ENCODE measurements at places on chromosomes 16 and 17.

- no peak for DNase-seq
These were observed 2.7 kb downstream of the RNF43 start for GRCh38 chr17:58414596-58414997.

DNA sequence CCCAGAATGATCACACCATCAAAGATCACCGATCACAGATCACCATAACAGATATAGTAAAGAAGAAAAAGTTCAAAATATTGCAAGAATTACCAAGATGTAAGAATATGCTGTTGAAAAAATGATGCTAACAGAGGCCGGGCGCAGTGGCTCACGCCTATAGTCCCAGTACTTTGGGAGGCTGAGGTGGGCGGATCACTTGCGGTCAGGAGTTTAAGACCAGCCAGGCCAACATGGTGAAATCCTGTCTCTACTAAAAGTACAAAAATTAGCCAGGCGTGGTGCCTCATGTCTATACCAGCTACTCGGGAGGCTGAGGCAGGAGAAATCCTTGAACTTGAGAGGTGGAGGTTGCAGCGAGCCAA is 53.2 kb downstream of the CPPED1 start:
- DNase-seq: no peak

DNA sequence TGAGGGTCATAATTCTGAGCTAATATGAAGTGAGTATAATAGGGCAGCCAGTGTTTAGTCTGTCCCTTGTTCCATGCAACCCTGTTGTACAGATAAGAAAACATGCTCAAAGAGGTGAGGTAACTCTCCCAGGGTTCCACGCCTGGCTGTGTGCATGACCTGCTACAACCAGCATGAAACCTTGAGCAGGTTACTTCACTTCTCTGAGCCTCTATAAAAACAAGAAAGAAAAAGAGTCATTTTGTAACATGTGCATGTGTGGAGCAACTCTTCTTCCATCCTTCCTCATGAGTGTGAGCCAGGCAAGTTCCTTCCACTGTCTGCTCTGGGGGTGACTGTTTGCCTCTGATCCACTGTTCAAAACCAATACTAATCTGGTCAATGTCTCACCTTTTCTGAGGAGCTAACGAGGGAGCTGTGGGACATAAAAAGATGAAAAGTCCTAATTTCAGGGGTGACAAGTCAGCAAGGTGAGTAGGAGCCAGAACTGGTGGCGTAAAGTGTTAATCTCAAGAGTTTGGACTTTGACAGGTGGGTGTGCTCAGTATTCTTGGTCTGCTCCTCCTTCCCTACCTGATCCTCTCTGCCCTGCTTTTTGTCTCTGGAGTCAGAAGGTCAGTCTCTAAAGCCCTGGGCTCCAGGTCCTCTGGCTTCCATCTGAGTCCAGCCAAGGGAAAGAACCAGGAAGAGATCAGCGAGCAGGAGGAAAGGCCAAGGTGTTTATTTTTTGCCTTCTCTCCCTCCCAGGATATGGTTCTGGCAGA is 21.5 kb downstream of the GFOD2 start:
- DNase-seq: no peak

- no peak for DNase-seq
These were observed 22.6 kb downstream of the RNF213 start for GRCh38 chr17:80283116-80283852.

GRCh38 chr17:74842146-74842598 is 17.5 kb downstream of the GRIN2C start:
- DNase-seq: no peak

GRCh38 chr16:12257926-12258561 is 281.5 kb downstream of the SNX29 start:
- peak; percentile 36 for DNase-seq

GRCh38 chr16:79564671-79565107 is 35.8 kb downstream of the MAF start:
- DNase-seq: no peak

DNA sequence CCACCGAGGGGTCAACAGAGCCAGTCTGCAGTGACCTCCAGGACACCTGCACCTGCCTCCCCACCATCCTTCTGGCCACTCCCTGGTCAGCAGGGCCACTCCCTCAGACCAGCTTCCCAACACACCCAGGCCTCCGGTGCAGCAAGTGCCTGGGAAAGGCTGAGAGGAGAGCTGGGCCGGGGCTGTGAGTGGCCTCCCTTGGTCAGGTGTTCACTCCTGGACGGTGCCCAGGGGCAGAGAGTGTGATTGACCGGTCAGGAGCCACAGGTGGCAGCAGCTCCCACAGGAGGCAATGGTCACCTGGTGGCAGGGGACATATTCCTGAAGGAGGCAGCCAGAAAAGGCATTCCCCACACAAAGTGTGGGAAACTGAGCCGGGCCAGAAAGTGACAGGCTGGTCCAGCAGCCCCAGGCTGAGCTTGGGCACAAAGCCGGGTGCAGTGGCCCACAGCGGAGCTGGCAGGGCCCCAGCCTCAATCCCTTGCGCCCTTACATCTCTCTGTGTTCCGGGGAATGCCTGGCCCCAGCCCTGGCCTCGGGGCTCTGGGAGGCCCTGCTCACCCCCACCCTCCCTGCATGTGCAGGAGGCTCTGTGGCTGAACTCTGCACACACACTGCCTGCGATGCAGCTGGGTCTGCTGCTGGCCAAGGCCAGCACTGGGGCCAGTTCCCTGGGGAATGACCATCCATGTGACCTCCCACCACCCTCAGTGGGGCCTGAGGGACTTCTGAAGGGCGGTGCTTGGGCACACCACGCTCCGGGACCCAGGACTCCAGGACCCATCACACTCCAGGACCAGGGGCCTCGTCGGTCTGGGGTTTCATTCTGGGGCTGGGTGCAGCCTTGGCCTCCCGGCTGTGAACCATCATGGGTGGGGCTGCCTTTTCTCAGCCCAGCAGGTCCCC is 1.2 kb upstream of the C17orf99 start:
- DNase-seq: no peak

DNA sequence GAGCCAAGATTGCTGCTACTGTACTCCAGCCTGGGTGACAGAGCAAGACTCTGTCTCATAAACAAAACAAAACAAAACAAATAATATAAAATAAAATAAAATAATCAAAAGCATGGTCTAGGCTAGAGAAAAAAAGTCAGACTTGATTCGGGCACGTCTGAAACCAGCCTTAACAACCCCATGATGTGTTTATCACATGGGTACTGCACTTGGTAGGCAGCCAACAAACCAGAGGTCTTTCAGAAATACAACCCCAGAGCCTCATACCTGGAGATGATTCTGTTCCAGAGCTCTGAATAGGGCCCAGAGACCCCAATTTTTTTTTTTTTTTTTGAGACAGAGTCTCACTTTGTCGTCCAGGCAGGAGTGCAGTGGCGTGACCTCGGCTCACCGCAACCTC is 9.6 kb upstream of the HAPSTR1 start:
- DNase-seq: no peak

- DNase-seq: no peak
These were observed 40.1 kb upstream of the GSG1L start for GRCh38 chr16:28103516-28104170.

DNA sequence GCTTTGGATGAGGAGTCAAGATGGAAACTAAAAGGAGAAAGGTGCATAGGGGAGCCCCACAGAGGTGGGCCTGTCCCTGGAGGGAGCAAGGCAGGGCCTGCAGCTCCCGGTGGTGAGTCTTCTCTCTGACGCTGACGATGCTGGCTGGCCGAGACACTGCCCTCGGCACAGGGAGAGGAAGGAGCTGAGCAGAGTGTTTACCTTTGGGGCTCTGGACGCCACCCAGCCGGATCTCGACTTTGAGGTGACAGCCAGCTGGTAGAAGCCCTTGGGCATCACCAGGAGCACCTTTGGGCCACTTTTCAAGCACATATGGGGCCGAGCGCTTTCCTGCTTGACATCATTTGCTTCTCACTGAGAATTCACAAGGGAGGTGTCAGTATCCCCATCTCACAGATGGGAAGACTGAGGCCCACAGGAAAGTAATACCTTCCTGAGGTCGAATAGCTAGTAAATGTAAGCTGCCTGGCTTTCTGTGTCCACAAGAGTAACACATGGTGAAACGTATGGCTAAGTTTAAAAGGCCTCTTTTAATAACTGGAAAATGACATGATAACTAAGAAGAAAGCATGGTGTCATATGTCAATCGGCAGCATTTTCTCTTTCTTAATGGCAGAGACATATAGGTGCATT is 294.3 kb upstream of the TNRC6C start:
- no peak for DNase-seq

DNA sequence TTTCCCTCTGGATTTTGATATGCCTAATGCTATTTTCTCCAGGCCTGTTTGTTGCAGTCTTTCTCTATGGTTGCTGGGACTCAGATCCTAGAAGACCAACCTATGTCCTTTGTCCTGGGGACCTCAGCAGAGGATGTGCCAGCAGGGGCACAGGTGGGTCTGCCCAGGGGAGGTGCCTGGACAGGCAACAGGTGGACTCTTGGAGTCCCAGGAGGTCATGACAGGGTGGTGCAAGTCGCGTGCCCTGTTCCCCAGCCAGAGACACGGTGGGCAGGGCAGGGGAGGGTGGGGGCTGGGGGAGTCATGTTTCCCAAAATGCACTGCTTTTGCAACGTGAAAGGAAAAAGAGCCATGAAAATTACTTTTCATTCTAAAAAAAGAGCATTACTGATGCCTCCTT is 26.3 kb upstream of the PLLP start:
- no peak for DNase-seq

DNA sequence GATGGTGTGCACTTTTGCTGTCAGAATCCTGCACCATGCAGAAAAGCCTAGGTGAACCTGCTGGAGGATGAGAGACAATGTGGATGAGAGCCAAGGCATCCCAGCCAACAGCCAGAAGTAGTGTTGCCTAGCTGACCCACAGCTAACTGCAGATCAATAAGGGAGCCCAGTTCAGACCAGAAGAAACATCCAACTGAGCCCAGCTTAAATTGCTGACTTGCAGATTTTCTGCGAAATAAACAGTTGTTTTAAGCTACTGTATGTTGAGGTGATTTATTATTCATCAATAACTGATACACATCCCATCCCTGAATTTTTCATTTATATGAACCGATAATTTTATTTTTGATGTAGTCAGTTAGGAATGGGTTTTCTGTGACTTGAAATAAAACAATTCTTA is 39.2 kb upstream of the TOX3 start:
- DNase-seq: no peak

DNA sequence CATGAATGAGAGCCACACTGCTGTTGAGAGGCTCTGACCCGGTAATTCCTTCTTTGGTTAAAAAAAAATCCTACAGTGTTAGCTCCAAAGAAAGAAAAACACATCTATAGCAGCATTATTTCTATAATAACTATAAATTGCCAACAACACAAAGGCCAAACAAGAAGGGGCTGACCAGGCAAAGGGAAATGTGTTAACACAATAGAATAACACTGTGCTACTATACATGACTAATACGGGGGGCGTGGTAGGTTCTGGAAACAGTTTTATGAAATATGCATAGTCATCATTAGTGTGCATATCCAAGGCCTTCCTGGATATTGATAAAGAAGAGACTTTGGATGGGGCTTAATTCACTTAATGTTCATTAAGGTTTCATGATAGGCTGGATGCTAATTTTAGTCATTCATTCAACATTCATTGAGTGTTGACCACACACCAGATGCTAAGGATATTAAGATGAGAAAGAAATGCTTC is 50.0 kb upstream of the CCL1 start:
- no peak for DNase-seq

DNA sequence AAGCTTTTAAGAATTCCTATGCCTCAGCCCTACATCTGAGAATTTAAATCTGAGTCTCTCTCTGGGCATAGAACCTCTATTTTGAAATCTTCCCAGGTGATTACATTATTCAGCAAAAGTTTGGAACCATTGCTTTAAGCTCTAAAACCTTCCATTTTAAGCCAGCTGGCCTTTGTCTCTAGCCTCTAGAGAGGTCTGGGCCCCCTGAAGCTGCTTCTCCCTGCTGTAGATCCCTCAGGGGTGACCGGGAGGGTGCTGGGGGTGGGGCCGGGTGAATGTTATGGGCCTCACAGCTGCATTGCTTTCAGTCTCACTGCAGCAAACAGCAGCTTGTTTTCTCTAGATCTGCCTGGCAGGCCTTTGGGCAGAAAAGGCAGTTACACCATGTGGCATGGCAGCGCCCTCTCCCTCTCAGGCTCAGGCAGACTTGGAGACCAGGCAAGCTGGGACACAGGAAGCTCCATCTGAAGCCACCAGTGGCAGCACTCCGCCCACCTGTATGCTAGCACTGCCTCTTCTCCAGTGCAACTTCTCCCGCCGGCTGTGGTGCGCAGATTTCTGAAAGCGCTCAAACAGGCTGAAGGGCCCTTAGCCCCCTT is 66.3 kb downstream of the MPRIP start:
- no peak for DNase-seq

- DNase-seq: no peak
These were observed 53.5 kb upstream of the INTS2 start for GRCh38 chr17:61981323-61981722.

DNA sequence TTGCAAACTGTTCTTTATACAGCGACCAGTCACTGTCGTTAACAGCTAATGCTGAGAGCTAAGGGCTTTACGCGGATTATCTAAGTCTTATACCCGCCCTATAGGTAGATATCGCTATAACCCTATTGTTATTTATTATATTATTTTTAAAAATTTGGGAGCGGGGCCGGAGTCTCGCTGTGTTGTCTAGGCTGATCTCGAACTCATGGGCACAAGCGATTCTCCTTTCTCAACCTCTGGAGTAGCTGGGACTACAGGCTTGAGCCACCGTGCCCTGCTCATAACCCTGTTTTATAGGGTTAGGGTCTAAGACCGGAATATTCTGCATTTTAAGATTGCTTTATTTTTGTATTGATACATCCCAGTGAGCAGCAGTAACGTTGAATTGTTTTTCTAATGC is 24.7 kb downstream of the DEF8 start:
- DNase-seq: no peak

GRCh38 chr16:24253192-24253591 is 2.9 kb upstream of the CACNG3 start:
- DNase-seq: peak; percentile 35

DNA sequence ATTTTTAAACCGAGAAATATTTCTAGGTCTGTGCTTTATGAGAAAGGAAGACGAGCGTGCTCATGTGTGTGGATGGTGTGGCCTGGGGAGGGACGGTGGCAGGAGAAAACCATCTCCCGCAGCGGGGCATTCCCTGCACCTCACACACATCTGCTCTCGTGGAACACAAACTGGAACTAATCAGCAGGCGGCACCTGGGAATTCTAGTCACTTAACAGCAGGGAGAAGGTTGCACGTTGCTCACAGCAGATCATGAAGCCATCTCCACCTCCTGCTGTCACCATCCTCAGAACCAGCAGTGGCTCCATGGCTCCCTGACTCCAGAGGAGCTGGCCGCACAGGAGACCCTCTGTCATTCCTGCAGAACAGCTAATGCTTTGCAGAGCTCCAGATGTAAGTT is 35.2 kb downstream of the ADCY9 start:
- no peak for DNase-seq

- DNase-seq: peak; percentile 67
These were observed 166.4 kb downstream of the CCDC182 start for GRCh38 chr17:57578608-57579225.
